ENCODE measurements at places on chromosomes 1 and 21.
A peak's percentile ranks its signal among the peaks of the same experiment; 100 is the strongest.

DNA sequence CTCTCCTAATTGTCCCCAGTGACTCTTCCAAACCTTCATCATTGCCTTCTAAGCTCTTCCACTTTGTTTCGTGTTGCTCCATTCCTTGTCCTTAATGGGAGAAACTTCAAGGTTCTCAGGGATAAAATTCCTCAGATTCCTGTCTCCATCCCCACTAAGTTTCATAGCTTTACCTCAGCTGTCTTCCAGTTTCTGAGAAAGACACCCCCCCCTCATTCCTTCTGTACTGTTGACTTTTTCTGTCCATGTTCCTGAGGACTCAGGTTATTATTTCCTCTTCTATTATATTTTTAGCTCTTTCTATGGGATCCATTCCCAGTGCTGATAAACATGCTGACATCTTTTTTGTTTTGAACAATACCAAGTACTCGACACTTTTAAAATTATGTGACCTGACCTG, 215.3 kb upstream of the PTGFR start:
- H3K4me1 ChIP-seq = peaks cover 8% of the 10 kb centered on the region
- H3K27me3 ChIP-seq = peaks cover 3% of the 10 kb centered on the region
- H3K36me3 ChIP-seq = no peaks in the 10 kb centered on the region
- no peak overlapping the region for H3K27ac ChIP-seq
- no peak for DNase-seq

- H3K36me3 ChIP-seq = peaks cover 2% of the 10 kb centered on the region
- H3K27ac ChIP-seq = no peak overlapping the region
- H3K4me3 ChIP-seq = no peak overlapping the region
- peak; percentile 55 for DNase-seq
- peaks cover 38% of the 10 kb centered on the region for H3K4me1 ChIP-seq
These were observed 668 bp downstream of the RNF11 start for GRCh38 chr1:51236531-51237350.

DNA sequence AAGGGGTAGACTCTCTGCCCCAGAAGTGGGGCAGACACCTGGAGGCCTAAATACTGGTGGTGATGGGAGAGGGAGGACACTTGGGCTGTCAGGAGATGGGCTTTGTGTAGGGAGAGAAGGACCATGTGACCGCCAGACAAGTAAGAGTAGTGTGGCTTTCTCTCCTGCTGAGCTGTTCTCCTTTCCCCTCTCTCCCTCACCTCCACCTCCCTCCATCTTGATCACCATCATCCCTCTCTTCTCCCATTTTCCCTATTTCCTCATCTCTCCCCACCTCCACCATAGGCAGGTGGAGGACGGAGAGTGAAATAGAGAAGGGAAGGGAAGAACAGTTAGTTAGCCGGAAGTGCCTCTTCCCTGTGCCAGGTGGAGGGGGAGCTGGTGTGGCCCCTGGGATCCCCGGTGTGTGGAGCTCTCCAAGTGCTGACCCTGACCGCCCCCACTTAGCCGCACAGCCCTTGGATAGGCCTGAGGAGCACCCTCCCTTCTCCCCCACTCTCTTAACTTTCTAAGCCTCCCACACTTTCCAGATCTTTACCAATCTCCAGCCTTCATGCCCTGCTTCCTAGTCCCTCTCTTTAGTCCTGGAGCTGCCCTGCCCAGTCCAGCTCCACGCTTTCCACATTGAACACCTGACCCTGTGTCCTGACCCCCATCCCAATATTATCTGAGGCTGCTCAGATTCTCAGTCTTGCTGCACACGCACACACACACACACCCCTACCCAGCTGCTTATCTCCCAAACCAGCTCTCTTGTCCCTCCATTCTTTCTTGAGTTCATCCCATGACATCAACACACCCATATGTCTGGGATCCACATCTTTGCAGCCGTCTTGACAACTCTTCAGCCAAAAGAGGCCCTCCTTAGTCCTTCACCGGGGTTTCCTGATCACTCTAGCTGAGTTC, 1.5 kb downstream of the CELF3 start:
- H3K27me3 ChIP-seq = peaks cover 51% of the 10 kb centered on the region
- no peaks in the 10 kb centered on the region for H3K36me3 ChIP-seq
- H3K27ac ChIP-seq = no peak overlapping the region
- no peak overlapping the region for H3K4me3 ChIP-seq
- no peak for DNase-seq
- peaks cover 8% of the 10 kb centered on the region for H3K4me1 ChIP-seq

DNA sequence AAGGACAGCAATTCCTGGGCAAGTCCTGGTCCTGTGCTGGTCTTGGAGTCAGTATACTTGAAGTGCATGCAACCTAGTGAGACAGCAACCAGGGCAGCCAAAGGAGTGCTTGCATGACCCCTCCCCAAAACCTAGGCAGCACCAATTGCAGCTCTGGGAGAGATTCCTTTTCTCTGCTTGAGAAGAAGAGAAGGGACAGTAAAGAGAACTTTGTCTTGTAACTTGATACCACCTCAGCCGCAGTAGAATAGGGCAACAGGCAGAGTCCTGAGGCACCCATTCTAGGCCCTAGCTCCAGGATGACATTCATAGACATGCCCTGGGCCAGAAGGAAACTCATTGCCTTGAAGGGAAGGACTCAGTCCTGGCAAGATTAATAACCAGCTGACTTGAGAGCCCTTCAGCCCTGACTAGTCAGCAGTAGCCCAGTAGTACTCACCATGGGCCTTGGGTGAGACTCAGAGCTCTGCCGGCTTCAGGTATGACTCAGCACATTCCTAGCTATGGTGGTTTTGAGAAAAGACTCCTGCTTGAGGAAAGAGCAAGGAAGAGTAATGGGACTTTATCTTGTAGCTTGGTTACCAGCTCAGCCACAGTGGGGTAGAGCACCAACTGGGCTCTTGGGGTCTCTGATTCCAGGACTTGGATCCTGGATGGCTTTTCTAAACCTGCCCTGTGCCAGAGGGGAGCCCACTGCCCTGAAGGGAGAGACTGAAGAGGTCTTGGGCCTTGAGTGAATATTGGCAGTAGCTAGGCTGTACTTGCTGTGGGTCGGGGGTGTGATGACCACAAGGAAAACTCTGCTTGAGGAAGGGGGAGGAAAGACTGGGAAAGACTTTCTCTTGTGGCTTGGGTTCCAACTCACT, 51.7 kb upstream of the ACADM start:
- peaks cover 4% of the 10 kb centered on the region for H3K27me3 ChIP-seq
- DNase-seq = no peak
- no peak overlapping the region for H3K27ac ChIP-seq
- no peaks in the 10 kb centered on the region for H3K36me3 ChIP-seq
- no peaks in the 10 kb centered on the region for H3K4me1 ChIP-seq
- H3K4me3 ChIP-seq = no peak overlapping the region

- H3K27ac ChIP-seq = no peak overlapping the region
- no peak for DNase-seq
- peaks cover 1% of the 10 kb centered on the region for H3K27me3 ChIP-seq
- peaks cover 24% of the 10 kb centered on the region for H3K4me1 ChIP-seq
- no peak overlapping the region for H3K4me3 ChIP-seq
These were observed 35.0 kb downstream of the TMCC2 start for GRCh38 chr1:205262731-205263171.

- H3K4me3 ChIP-seq = no peak overlapping the region
- no peak overlapping the region for H3K27ac ChIP-seq
- no peaks in the 10 kb centered on the region for H3K27me3 ChIP-seq
- no peaks in the 10 kb centered on the region for H3K4me1 ChIP-seq
These were observed 201.7 kb downstream of the NUF2 start for GRCh38 chr1:163523375-163524029.

- no peaks in the 10 kb centered on the region for H3K4me1 ChIP-seq
- no peak overlapping the region for H3K27ac ChIP-seq
- no peak for DNase-seq
These were observed 54.9 kb upstream of the RGS7 start for GRCh38 chr1:241411776-241412338.

- peaks cover 47% of the 10 kb centered on the region for H3K4me1 ChIP-seq
- peak; percentile 39 for DNase-seq
- no peaks in the 10 kb centered on the region for H3K27me3 ChIP-seq
- no peak overlapping the region for H3K4me3 ChIP-seq
- H3K36me3 ChIP-seq = no peaks in the 10 kb centered on the region
- H3K27ac ChIP-seq = no peak overlapping the region
These were observed 115.7 kb upstream of the ATP1A1 start for GRCh38 chr1:116257341-116257767.

GRCh38 chr1:236654511-236654910, 31.8 kb upstream of the ACTN2 start:
- H3K36me3 ChIP-seq = no peaks in the 10 kb centered on the region
- no peaks in the 10 kb centered on the region for H3K4me1 ChIP-seq
- H3K27ac ChIP-seq = no peak overlapping the region
- peaks cover 4% of the 10 kb centered on the region for H3K27me3 ChIP-seq
- H3K4me3 ChIP-seq = no peak overlapping the region

GRCh38 chr1:119914071-119914470, 17.8 kb upstream of the ADAM30 start:
- H3K4me1 ChIP-seq = peaks cover 17% of the 10 kb centered on the region
- H3K4me3 ChIP-seq = no peak overlapping the region
- H3K27ac ChIP-seq = no peak overlapping the region
- no peaks in the 10 kb centered on the region for H3K27me3 ChIP-seq
- no peak for DNase-seq

- peaks cover 36% of the 10 kb centered on the region for H3K36me3 ChIP-seq
- no peak overlapping the region for H3K4me3 ChIP-seq
- H3K27me3 ChIP-seq = no peaks in the 10 kb centered on the region
- no peak overlapping the region for H3K27ac ChIP-seq
- peaks cover 3% of the 10 kb centered on the region for H3K4me1 ChIP-seq
These were observed 39.3 kb upstream of the EXOSC10 start for GRCh38 chr1:11138952-11139351.

DNA sequence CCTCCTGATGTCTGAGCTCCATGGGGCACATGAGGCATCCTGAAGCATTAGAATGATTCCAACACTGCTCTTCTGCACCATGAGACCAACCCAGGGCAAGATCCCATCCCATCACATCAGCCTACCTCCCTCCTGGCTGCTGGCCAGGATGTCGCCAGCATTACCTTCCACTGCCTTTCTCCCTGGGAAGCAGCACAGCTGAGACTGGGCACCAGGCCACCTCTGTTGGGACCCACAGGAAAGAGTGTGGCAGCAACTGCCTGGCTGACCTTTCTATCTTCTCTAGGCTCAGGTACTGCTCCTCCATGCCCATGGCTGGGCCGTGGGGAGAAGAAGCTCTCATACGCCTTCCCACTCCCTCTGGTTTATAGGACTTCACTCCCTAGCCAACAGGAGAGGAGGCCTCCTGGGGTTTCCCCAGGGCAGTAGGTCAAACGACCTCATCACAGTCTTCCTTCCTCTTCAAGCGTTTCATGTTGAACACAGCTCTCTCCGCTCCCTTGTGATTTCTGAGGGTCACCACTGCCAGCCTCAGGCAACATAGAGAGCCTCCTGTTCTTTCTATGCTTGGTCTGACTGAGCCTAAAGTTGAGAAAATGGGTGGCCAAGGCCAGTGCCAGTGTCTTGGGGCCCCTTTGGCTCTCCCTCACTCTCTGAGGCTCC, 11.1 kb upstream of the RASSF5 start:
- no peak overlapping the region for H3K27ac ChIP-seq
- peaks cover 11% of the 10 kb centered on the region for H3K4me1 ChIP-seq

- no peak overlapping the region for H3K27ac ChIP-seq
- no peak for DNase-seq
- no peaks in the 10 kb centered on the region for H3K4me1 ChIP-seq
- no peaks in the 10 kb centered on the region for H3K36me3 ChIP-seq
- H3K4me3 ChIP-seq = no peak overlapping the region
These were observed 113.4 kb downstream of the HLX start for GRCh38 chr1:220992705-220993052.

GRCh38 chr1:14522077-14522925, 76.2 kb upstream of the KAZN start:
- no peaks in the 10 kb centered on the region for H3K27me3 ChIP-seq
- H3K36me3 ChIP-seq = no peaks in the 10 kb centered on the region
- H3K27ac ChIP-seq = no peak overlapping the region
- H3K4me3 ChIP-seq = no peak overlapping the region

- H3K27me3 ChIP-seq = peaks cover 6% of the 10 kb centered on the region
- H3K36me3 ChIP-seq = no peaks in the 10 kb centered on the region
- DNase-seq = no peak
- no peak overlapping the region for H3K4me3 ChIP-seq
- peaks cover 9% of the 10 kb centered on the region for H3K4me1 ChIP-seq
These were observed 42.3 kb upstream of the LAMC2 start for GRCh38 chr1:183143576-183144315.

- peaks cover 8% of the 10 kb centered on the region for H3K36me3 ChIP-seq
- H3K4me1 ChIP-seq = peaks cover 5% of the 10 kb centered on the region
- DNase-seq = no peak
- H3K27ac ChIP-seq = no peak overlapping the region
These were observed 28.6 kb upstream of the PLEKHG5 start for GRCh38 chr1:6519935-6520671.

GRCh38 chr1:34066166-34066565, 98.9 kb downstream of the CSMD2 start:
- no peaks in the 10 kb centered on the region for H3K36me3 ChIP-seq
- no peak overlapping the region for H3K4me3 ChIP-seq
- H3K27me3 ChIP-seq = no peaks in the 10 kb centered on the region
- no peak for DNase-seq

DNA sequence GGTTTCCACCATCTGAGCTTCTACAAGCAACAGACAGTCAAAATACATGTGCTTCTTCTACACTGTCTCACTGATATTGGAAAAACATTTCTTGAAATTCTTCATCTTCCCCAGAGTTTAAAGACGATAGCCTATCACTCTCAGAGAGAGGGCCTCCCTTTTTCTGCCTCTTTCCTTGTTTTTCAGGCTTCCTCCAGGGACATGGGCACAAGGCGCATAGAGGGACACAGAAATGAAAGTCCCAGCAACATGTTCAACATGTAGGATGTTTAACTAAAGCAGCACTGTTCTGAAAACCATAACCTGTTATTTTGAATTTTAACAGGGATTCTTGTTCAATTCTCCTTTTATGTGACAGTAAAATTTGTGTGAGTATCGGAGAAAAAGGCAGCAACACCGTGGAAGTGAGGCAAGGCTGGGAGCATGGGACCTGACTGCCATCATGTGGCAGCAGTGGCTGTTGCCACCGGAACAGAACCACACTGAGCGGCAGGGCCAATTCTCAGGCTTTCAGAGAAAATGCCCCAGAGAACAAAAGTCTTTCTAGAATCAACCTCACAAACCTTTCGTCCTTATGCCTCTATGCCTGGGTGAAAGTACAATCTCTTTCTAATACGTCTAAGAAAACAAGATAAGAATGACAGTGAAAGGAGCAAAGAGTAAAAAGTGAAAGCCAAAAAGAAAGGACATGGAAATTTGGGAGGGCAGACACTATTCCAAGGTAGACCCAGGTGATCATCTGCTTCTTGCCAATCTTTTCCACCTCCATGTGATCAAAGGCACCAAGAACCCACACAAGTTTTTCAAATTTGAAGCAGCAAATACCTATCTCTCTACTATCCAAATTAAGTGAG, 54.5 kb downstream of the PCNX2 start:
- no peaks in the 10 kb centered on the region for H3K27me3 ChIP-seq
- peak; percentile 36 for DNase-seq
- peaks cover 8% of the 10 kb centered on the region for H3K36me3 ChIP-seq
- peaks cover 10% of the 10 kb centered on the region for H3K4me1 ChIP-seq
- no peak overlapping the region for H3K27ac ChIP-seq

DNA sequence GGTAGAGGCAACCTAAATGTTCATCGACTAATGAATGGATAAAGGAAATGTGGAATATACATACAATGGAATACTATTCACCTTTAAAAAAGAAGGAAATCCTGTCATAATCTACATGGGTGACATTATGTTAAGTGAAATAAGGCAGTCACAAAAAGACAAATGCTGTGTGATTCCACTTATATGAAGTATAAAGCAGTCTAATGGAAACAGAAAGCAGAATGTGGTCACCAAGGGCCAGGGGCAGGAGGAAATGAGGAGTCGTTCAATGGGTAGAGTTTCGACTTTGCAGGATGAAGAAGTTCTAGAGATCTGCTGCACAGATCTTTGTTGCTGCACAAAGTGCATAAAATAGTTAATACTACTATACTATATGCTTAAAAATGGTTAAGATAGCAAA, 7.8 kb downstream of the DIPK1A start:
- H3K36me3 ChIP-seq = peaks cover 7% of the 10 kb centered on the region
- H3K4me3 ChIP-seq = peak overlapping the region; percentile 23
